ENCODE measurements at places on chromosomes 4 and X. TPM values are rescaled to one million over a fixed set of nuclear protein-coding genes. Genes with fewer than 3 reads are reported as not detected.

DNA sequence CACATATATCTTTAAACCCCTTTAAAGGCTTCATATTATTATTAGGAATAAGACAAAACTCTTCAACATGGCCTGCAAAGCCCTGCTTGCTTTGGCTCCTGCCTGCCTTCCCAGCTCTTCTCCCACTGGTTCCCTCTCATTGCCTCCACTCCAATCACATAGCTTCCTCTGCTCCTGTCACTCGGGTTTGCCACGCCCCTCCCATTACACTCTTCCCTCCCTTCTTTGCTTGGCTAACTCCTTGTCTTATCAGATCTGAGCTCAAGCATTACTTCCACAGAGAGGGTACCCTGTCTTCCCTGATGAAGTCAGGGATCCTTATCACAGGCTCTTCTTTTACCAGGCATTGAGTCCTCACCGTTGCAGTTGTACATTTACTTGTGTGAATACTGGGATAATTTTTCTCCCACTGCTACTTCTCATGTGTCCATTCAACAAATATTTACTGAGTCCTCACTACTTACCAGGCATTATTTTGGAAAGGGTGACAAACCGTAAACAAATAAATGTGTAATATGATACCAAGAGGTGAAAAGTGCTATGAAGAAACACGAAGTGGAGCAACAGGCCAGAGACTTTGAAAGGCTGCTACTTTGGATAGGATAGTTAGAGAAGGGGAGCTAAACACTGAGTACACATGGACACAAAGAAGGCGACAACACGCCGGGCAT is 3.2 kb upstream of the VGLL1 start:
- DNase-seq, result no peak

DNA sequence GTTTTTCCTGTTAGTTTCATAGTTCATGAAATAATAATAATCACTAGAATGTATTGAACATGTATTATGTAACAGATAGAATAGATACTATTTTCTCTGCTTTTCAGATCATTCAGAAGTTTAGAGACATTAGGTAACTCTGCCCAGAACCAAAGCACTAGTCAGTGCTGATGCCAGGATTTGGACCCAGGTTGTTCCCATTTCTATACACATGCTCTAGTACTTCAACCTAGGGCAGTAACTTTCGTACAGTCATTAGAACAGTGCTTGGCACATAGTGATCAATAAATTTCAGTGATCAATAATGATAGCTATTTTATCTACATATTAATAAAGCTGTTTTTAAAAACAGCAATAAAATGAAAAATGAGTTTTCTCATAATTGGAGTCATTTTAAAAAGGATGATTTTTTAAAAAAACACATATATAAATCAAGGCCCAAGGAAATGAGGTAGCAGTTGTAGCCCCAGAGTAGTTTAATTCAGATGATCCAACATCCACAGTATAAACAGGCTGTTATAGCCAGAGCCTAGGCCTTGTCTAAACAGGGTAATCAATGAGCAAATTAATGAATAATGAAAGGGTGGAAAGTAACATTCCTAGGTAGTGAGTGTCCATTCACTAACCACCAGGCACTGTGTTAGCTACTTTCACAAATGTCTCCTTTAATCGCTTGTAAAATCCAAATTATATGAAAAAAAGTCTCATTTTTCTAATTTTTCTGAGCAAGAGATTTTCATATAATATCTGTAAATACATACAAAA is 25.6 kb downstream of the TXK start:
- DNase-seq, result no peak

GRCh38 chr4:85603437-85604336 is 128.7 kb downstream of the ARHGAP24 start:
- no peak for DNase-seq

GRCh38 chrX:131778269-131779218 is 234.7 kb downstream of the OR13H1 start:
- DNase-seq, result no peak

DNA sequence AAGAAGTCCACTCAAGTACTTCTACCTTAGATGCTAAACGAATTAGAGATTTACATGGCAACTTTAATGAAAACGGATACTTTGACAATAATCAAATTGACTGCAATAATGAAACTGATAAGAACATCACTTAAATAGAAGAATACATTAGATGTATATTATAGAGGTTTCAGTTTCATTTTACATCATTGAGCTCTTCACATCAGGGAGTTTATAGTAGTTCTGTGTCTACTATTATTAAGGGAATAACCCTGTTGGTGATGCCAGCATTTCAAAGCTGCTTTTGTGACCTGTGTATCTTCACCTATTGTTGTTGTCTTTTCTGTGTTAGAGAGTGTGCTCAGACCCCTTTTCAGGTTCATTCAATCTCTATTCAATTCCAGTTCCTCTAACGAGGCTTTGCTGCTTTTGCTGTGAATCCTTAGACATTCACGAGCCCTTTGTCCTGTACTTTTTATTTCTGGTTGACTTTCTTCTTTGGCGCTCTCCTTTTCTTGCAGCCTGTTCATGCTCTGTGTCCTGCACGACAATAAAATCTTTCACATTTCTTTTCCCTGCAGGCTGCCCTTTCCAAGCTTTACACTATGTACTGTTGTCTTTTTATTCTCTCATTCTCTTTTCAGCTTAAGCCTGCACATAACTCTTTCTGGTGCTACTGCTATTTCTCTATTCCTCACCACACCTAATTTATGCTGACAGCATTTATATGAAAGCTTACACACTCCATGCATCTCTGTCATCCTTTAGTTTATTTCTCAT is 232.1 kb downstream of the CPE start:
- no peak for DNase-seq

Gene LPAR4
- total RNA-seq, result not detected

Gene GABRQ
- total RNA-seq, result not detected
